ENCODE measurements at places on chromosomes 16 and 17. TPM values are rescaled to one million over a fixed set of nuclear protein-coding genes. Genes with fewer than 3 reads are reported as not detected.

Gene SLFN12L
- 2.3 TPM for total RNA-seq

Gene HOXB4
- total RNA-seq: not detected

Gene ABCA9
- 14.7 TPM for total RNA-seq

Gene FNDC8
- not detected for total RNA-seq

Gene KRT23
- not detected for total RNA-seq

Gene PDE6G
- not detected for total RNA-seq

Gene SMIM36
- total RNA-seq: not detected

Gene CES5A
- total RNA-seq: not detected

Gene CHRNB1
- total RNA-seq: 13.8 TPM

Gene TP53TG3F
- total RNA-seq: not detected

Gene TAC4
- not detected for total RNA-seq

Gene FBXO39
- total RNA-seq: not detected

Gene PRAC2
- total RNA-seq: not detected

Gene GP1BA
- total RNA-seq: not detected

Gene USP10
- total RNA-seq: 83.3 TPM

Gene CRISPLD2
- 108 TPM for total RNA-seq

Gene TPSAB1
- total RNA-seq: 3.9 TPM

- peak; percentile 74 for DNase-seq
Measured at GRCh38 chr17:16407911-16408588, 7.3 kb upstream of the TRPV2 start.

- DNase-seq: no peak
Measured at GRCh38 chr17:29046473-29046839, 3.5 kb downstream of the PIPOX start.

GRCh38 chr16:8928467-8928957 is 35.2 kb downstream of the USP7 start:
- no peak for DNase-seq

GRCh38 chr16:720990-721764 is at the start of gene ANTKMT:
ANTKMT (plus strand) TSS chr16:721146; CDS start chr16:721275, 129 bp downstream.
- peak; percentile 57 for DNase-seq

DNA sequence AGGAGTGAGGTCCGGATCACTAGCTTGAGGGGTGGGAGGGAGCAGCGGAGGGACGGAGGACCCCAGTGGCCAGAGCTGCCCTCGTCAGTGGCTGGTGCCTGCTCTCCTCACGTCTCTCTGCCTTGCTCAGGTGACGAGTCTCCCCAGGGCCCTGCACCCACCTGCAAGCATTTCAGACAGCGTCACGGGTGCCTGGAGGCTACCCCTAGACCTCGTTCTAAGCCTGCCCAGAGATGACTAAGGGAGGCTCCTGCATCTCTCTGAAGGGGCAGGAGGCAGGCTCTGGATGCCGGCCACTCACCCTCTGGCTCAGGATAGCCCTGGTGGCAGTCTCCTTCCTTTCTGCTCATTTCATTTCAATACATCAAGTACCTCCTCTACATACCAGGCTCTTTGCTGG is 68.8 kb downstream of the MRC2 start:
- no peak for DNase-seq

DNA sequence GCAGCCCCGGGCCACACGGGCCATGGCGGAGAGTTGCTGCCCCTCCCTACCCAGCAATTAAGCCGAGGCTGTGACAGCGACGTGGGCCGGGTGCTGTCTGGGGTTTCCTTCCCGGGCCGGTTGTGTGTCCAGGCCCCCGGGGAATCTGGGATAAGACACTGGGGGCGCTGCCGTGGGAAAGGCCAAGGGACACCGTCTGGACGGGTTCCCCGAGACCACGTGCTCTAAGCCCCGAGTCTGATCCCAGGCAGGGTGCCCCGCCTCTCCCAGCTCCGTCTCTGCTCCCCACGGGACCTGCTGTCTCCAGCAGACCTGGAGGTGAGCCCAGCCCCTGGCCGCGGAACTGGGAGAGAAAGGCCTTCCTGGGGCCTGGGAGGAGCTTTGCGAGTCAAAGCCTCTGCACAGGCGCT is 92.2 kb downstream of the IRX3 start:
- DNase-seq: peak; percentile 71

DNA sequence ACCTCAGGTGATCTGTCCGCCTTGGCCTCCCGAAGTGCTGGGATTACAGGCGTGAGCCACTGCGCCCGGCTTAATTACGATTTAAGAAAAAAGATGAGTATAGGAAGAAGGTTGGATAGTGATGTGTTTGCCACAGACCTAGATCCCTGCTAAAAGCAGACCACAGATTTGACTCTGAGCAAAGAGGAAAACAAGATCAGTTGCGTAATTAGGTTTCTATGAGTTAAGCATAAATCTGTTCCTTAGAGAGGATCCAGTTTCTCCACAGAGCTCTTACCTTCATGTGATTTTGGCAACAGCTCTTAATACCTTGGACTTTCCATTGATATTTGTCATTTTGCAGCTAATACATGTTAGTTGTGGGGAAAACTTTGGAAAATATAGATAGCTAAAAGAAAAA is 31.1 kb downstream of the CDH1 start:
- no peak for DNase-seq

DNA sequence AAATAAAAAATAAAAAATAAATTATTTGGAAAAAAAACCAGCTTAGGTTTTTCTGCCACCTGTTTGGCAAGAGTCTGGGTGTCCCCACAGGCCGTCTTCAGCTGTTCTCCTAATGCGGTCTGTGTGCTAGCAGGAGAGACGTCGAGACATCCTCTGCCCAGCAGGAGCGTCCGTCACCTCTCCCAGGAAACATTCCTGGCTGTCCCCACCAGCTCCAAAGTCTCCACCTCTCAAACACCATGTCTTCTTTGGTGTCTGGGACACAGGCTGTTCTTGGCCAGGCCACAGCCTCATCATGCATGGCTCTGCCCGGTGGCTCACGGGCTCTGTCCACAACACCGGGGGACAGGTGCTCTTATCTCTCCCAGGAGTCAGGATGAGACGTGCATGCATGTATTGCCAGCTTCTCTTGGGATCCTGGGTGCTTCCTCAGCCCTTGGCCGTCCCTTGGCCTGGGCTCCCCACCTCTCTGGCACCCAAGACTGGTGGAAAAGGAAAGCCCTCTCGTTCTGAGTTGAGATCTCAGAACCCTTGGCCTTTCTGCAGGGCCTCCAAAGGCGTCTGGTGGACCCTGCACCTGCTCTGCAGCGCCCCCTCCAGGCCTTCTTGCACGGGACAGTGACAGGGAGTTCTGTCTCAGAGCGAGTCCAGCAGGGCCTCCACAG is 84.9 kb upstream of the CBX4 start:
- DNase-seq: no peak

- no peak for DNase-seq
Measured at GRCh38 chr17:55704401-55704800, 18.3 kb downstream of the TMEM100 start.

DNA sequence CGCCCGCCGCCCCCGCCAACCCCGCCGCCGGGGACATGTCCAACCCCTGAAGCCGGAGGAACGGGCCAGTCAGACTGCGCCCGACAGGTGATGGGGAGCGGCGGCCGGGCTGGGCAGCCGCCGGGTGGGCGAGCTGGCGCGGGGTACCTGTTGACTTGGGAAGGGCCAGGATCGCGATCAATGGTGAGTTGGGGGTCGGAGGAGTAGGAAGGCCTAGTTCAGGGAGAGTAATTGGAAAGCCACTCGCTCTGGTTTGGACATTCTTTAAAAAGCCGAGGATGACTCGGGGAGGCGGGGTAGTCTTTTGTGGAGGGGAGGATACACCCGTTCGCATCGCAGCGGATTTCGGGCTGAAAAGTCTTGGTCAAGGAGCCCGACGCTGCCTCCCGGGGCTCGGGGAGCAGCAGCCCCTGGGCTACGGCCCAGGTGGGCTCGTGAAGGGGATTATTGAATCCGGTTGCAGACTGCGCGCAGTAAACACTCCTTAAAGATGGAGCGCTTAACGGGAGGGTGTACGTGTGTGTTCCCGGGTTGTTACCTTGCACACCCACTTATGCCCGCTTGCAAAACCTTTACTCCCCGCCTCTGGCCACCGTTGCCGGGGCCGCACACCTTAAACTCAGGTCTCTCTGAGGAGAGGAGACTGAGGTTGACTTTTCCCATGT is 123.8 kb downstream of the GOSR1 start:
- DNase-seq: no peak

DNA sequence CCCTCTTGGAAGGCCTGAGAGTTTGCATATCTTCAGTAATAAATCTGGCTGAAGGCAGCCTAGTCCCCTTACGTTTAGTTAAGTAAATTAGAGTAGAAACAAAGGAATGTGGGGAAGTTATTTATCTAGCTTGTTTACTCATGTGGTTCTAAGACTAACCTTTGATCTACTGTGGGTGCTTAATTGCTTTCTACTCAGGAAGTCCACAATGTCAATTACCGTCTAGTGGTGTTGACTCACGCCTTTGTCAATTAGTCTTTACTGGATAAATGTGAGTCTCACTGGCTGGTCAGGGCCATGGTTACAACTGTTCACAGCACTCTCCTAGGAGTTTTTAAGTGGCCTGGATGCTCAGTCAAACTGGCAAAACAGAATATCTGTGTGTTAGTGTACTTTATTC is 2338.4 kb downstream of the TP53TG3F start:
- DNase-seq: no peak

GRCh38 chr17:81371910-81372760 is 23.1 kb upstream of the BAHCC1 start:
- no peak for DNase-seq

GRCh38 chr16:72111657-72112451 is 18.2 kb downstream of the DHX38 start:
- DNase-seq: no peak

- no peak for DNase-seq
Measured at GRCh38 chr17:50672831-50673551, 34.7 kb downstream of the ANKRD40 start.

DNA sequence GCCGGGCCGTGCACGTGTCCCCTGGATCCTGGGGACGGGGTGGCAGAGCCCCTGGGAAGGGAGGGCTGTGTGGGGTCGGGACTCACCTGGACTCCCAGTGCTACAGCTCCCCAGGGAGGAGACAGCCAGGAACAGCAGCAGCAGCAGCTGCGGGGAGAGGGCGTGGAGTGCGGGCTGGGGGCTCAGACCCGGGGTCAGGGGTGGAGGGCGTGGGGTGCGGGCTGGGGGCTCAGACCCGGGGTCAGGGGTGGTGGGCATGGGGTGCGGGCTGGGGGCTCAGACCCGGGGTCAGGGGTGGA is 20.7 kb downstream of the TPSD1 start:
- DNase-seq: no peak

DNA sequence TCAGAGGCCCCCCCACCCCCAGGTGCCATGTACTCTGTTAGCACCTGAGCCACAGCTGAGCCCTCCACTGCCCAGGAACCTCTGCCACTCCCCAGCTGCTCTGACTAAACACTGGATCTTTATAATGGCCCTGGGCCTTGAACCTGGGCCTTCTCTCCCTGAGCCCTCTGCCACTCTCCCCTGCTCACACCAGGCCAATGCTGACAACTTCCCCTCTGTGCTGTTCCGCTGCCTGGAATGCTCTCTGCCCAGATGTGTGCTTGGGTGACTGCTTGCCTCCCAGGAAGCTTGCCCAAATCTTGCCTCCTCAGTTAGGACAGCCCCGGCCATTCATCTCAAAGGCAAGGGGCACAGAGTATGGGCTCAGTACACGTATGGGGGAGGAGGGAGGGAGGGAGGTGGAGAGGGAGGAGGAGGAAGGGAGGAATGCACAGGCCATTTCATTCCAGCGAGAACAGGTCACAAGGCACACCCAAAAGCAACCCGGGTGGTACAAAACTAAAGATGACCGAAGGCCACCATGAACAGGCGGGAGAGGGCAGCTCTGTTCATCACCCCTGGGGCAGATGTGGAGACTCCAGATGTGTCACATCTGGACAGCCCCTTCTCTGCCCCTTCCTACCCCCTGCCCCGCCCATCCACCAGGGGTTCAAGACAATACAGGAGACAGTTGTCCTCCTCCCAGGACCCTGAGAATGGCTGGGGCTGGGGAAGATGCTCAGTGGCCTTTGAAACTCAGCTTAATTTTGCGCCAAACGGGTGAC is 15.3 kb upstream of the TNFRSF13B start:
- DNase-seq: no peak

- DNase-seq: no peak
Measured at GRCh38 chr16:3182608-3183444, 5.2 kb upstream of the OR1F1 start.

DNA sequence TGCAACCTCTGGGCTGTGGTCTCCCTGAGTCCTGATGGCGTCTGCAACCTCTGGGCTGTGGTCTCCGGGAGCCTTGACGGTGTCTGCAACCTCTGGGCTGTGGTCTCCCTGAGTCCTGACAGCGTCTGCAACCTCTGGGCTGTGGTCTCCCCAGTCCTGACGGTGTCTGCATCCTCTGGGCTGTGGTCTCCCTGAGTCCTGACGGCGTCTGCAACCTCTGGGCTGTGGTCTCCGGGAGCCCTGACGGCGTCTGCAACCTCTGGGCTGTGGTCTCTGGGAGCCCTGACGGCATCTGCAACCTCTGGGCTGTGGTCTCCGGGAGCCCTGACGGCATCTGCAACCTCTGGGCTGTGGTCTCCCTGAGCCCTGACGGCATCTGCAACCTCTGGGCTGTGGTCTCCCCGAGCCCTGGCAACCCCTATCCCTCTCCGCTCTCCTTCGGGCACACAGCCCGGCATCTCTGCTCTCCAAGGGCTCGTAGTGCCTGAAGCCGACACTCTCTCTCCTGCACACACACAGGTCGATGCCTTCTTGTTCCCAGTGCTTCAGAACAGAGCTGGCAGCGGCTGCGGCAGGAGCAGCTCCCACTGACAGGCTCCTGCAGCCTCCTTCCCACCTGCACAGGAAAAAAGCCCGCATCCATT is 45.6 kb downstream of the METRNL start:
- no peak for DNase-seq

DNA sequence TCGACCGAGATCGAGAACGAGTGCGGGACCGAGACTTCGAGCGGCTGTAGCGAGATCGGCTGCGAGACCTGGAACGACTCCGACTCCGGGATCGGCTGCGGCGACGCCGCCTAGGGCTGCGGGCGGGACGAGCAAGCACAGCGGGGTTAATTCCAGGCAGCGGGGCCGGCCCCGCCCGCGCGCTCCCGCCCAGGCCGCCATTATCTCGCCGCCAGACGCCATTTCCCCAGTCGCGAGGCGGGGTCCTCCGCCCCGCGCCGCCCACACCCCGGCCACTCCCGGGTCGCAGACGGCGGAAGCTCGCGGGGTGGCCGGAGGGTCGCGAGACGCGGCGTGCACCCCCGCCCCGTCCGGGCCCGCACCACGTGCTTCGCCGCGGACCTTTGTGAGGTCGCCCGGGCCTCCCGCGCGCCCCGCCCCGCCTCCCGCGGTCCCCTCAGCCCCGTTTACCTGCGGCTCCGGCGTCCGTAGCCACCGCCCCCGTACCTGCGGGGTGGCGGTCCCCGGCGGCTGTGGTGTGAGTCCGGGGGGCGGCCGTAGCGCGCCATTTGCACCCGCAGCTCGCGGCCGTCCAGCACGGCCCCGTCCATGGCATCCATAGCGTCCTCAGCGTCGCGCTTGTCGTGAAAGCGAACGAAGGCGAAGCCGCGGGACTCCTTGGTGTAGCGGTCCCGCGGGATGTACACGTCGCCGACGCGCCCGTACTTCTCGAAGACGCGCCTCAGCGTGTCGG is 616 bp downstream of the SRSF2 start:
- DNase-seq: peak; percentile 66

- no peak for DNase-seq
Measured at GRCh38 chr17:58387834-58388233, 29.5 kb downstream of the RNF43 start.

GRCh38 chr16:7257016-7257415 is 75.6 kb upstream of the RBFOX1 start:
- DNase-seq: no peak
